ENCODE measurements at places on chromosomes 11 and 22. TPM values are rescaled to one million over a fixed set of nuclear protein-coding genes. Genes with fewer than 3 reads are reported as not detected.

Gene NCR3LG1
- 3.3 TPM for total RNA-seq

Gene TIMM10B
- total RNA-seq, result 38.2 TPM

Gene FCHSD2
- 17.8 TPM for total RNA-seq

Gene DGCR2
- 48.4 TPM for total RNA-seq

Gene LARGE1
- 92.6 TPM for total RNA-seq

Gene CDC42BPG
- total RNA-seq, result 2.0 TPM

Gene KLHL35
- total RNA-seq, result 0.87 TPM

Gene TRIM51
- total RNA-seq, result not detected

Gene IL18
- 5.3 TPM for total RNA-seq

Gene AASDHPPT
- 61.6 TPM for total RNA-seq

Gene BARX2
- total RNA-seq, result not detected

Gene B3GAT1
- total RNA-seq, result 1.9 TPM

Gene DLG2
- total RNA-seq, result 2.8 TPM

Gene POU2AF3
- 0.27 TPM for total RNA-seq

Gene MRPL48
- 23.8 TPM for total RNA-seq

Gene PLA2G3
- not detected for total RNA-seq

Gene OR8D4
- total RNA-seq, result not detected

Gene RAB39A
- total RNA-seq, result 0.67 TPM

Gene OR4C45
- not detected for total RNA-seq

Gene OR8B2
- total RNA-seq, result not detected

Gene TLCD5
- total RNA-seq, result 9.3 TPM

Gene AAMDC
- total RNA-seq, result 49.0 TPM

Gene C11orf97
- total RNA-seq, result not detected

Gene MUC15
- total RNA-seq, result 0.16 TPM

Gene GLB1L2
- total RNA-seq, result 3.0 TPM

Gene TRIM29
- 0.55 TPM for total RNA-seq

Gene SPA17
- 5.0 TPM for total RNA-seq

Gene RCOR2
- total RNA-seq, result 20.3 TPM

Gene KCNJ1
- 0.14 TPM for total RNA-seq

Gene C11orf52
- 0.60 TPM for total RNA-seq

Gene NNMT
- total RNA-seq, result 394 TPM

Gene EPS8L2
- total RNA-seq, result 129 TPM

Data from astrocyte (in vitro differentiated cells and primary cell).